ENCODE measurements at places on chromosomes 4 and X.

- DNase-seq = no peak
Measured at GRCh38 chr4:3816256-3816825, 50.2 kb downstream of the ADRA2C start.

DNA sequence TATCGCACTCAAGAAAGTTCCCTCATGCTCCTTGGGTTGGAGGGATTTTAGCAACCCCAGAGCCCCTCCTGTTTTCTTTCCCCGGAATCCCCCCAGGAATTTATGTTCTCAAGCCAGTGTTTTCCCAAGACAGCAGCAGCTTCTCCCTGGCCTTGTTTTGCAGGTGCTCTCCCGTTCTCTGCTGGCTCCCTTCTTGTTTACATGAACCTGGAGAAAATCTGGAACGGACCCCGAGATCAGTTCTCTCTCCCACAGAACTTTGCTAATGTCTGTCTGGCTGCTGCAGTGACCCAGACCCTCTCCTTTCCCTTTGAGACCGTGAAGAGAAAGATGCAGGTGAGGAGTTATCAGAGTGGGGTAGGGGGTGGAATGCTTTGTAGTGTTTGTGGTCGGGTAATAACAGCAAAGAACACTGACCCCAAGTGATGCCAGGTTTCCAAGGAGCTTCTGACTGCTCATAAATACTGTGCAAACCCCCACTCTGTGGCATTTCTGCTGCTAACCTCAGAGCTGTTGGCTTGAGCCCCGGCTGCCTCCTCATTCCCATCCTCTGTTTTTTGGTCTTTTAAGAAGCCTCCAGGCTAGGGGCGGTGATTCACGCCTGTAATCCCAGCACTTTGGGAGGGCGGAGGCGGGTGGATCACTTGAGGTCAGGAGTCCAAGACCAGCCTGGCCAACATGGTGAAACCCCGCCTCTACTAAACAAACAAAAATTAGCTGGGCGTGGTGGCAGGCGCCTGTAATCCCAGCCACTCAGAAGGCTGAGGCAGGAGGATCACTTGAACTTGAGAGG is 11.1 kb downstream of the SLC25A43 start:
- DNase-seq = no peak

- DNase-seq = no peak
Measured at GRCh38 chrX:119093991-119094735, 21.4 kb downstream of the CT47C1 start.

DNA sequence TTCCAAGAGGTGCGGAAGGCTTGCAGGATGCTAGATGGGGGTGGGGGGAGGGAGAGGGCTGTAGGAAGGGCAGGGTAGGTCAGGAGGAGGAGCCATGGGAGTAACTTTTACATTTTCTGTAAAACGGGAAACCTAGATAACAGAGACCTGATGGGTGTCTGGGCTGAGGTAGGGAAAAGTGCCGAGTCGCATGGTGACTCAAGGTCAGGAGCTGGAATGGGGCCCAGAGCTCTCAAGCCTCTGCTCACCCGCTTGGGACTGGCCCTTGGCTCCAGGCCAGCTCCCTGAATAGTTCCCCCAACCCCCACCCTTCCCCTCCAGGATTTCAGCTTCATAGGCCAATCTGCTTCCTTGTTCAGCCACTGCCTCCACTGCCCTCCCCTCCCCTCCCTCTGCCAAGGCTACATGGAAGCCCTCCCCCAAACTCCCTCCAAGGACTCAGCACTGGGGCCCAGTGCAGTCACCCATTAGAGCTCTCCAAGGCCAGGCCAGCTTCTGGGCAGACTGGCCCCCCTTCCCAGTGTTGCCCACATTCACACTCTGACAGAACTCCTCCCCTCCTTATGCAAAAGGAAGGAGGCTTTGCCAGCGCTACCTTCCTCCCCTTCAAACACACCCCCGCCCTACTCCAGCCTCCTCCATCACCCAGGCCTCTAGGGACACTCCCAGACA is 43.6 kb downstream of the TSC22D3 start:
- DNase-seq = no peak

GRCh38 chrX:131308980-131309379 is 19.9 kb upstream of the IGSF1 start:
- DNase-seq = no peak

- DNase-seq = no peak
Measured at GRCh38 chr4:8473198-8473919, 32.8 kb downstream of the TRMT44 start.

DNA sequence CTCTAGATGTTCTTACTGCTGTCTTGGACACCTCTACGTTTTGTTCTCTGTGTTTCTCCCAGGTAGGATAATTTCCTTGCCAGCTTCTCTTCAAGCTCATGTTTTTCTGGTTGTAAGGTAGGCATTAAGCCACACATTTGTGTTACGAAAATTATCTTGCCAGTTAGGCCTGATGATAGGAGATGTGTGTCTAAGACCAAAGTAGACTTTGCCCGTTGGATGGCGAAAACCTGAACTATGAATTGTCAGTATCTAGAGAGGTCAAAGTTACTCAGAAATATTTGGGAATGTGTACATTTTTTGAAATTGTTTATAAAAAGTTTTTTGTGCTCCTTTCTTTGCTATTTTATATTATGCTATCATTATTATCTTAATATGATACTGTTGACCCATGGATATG is 72.8 kb downstream of the FHIP1A start:
- DNase-seq = no peak

DNA sequence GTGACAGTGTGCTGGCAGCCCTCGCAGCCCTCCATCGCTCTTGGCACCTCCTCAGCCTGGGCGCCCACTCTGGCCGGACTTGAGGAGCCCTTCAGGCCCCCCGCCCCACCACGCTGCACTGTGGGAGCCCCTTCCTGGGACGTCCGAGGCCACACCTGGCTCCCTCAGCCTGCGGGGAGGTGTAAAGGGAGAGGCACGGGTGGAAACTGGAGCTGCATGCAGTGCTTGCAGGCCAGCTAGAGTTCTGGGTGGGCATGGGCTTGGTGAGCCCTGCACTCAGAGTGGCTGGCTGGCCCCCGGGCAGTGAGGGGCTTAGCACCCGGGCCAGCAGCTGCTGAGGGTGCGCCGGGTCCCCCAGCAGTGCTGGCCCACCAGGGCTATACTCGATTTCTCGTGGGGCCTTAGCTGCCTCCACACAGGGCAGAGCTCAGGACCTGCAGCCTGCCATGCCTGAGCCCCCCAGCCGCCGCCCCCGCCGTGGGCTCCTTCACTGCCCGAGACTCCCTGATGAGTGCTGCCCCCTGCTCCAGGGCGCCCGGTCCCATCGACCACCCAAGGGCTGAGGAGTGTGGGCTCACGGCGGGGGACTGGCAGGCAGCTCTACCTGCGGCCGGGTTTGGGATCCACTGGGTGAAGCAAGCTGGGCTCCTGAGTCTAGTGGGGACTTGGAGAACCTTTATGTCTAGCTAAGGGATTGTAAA is 1672.7 kb upstream of the PCDH7 start:
- DNase-seq = no peak

DNA sequence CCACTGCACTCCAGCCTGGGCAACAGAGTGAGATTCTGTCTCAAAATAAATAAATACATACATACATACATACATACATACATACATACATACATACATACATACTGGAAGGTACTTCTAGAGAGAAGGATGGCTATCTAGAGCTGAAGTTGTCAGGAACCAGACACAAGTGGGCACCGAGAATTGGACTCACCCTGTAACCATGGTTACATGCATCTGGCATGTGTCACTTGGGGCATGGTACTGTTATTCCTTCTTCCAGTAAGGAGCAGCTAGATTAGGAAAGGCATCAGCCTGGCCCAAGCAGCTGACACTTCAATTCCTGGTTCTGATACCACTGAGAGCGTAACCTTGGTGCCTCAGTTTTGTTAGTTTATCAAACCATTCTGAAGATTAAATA is 127.1 kb downstream of the SH3KBP1 start:
- no peak for DNase-seq

DNA sequence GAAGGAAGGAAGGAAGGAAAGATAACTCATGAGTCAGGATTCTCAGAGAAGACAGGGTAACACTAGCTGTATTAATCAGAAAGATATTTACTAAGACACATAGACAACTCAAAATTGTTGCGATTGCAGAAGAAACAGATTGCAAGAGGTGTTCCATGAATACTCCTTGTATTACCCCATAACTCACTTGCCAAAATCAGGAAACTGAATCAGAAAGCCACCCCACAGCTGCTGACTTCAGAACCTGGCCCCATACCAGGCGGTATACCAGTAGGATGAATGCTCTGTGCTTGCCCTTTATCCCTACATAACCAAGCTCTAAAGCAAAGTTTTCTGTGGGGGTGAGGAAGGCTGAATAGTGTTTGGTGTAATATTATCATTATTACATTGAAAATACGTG is 468.5 kb downstream of the IQCM start:
- DNase-seq = no peak

DNA sequence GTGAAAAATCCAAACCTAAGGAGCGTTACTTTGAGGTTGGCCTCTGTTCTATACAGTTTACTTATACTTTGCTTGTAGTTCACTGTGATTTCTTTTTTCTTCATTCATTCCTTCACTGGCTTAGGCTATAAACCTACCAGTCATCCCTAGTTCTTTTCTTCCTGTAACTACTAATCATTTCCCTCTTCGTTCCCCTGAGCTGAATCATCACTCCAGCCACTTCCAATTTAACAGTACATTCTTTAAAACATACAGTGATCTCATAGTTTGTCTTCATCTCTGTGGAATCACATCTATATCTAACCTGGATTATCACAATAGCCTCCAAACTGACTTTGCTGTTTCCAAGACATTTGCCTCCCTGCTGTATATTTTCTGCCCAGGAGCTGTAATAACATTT is 25.2 kb upstream of the NPFFR2 start:
- no peak for DNase-seq

DNA sequence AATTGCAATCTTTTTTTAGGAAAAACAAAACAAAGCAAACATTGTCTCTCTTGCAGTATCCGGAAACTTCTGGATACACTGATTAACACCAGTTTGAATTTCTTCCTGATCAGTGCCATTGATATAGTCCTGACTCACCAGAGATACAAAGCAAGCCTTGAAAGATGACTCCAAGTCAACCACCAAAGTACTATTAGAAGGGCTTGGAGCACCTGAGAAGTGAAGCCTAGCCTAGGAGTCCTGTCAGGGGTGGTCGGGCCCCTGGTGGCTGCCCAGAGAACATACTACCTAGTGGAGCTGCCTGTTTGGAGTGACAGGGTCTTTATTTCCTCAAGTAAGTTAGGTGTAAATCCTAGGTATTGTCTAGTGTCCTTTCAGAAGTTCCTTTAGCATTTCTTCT is 593.2 kb downstream of the ZNF674 start:
- no peak for DNase-seq

GRCh38 chr4:176845636-176846035 is 52.9 kb upstream of the VEGFC start:
- no peak for DNase-seq

DNA sequence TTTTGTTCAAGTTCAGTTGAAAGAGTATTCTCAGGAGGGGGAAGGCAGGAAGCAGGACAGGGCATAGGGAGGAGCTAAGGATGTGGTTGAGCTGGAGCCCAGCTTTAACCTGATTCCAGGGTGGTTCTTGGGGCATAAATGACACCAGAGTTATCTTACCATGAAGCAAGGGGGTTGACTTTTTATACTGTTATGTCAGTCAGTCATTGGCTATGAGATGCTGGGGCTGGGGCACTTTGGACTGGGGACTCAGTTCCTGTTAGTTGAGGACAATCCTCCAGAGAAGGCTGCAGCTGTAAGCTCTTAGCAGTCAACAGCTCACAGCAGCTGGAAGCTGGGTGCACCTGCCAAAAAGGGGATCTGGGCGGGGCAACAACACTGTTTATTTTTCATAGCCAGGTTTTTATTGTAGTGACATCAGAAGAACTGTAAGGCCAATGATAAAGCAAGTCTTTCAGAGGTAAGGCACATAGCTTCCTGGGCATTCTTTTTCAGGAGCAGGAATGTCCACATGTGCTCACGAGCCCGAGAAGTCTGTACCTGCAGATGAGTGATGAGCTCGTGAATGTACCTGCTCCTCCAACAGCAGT is 78.5 kb downstream of the MID1IP1 start:
- DNase-seq = peak; percentile 5

- DNase-seq = no peak
Measured at GRCh38 chr4:36990128-36990872, 254.2 kb upstream of the NWD2 start.

DNA sequence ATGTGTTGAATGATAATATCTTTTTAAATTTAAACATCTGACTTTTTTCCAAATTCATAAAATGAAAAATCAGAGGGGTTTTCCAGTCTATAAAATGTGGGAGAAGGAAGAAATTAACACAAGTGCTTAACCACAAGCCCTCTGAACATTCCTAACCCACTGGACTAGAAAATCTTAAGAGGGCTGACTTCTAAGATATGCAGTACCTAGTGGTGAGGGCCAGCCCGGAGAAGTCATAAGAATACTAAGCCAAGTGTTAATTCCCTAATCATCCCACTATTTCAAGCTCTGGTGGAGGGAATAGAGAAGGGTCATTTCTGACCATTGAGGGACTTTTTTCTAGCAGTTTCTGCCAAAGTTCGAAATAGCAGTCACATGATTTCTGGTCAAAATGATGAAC is 86.9 kb upstream of the NEIL3 start:
- DNase-seq = no peak

DNA sequence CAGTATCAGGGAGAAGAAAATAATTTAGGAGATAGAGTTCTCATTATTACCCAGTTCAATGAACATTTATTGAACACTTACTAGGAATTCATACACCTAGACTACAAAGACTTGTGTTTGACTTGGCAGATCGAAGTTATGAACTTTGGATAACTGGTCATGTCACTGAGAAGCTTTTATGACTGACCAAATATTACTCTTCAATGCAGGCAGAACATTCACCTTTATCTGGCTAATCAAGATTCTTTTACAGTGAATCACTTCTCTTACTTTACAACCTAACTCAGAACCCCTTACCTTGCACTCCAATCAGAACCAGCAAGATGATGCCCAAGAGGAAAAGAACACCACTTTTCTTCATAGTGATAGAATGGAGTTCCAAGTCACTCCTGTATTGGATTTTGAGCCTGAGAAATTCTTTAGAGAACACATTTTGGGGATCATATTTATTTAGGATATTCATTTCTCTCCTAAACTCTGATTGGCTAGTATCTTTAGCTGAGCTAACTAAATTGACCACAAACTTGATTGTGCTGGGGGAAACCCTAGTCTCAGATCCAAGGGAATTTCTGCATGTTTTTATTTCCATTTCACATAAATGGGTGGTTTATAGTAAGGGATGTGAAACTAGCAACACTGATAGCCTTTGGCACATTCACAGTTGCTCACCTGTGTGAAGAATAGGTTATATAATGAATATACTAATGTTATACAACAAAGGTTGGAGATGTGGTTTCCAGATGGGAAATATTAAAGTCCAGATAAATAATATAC is at the start of gene CXCL9:
CXCL9 (minus strand) TSS at position 421 of the 774 bp plus-strand sequence; CDS start at position 361, 60 bp downstream.
- no peak for DNase-seq

DNA sequence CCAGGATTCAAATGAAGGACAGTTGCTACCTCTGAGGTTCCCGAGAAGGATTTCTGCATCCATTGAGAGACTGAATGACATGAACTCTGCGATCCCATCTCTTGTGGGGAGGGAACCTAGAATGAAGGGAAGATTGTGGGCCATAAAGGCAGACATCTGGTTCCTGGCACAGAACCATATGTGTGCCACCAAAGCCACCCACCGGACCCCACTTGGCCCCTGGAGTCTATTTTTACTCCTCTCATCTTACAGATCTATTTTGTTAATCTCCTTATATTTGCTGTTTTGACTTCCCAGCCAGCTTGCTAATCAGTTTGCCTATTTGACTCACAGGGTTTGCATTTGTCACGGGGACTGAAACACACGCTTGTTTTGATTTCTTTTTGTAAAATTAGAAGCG is 7.3 kb downstream of the SOD3 start:
- DNase-seq = no peak
